Left ventricle myocardium superior (tissue), 1 donor: ENCODE measurements at places on chromosomes 16 and 17. TPM values are rescaled to one million over a fixed set of nuclear protein-coding genes. Genes with fewer than 3 reads are reported as not detected.

MEIOB gene
- not detected for total RNA-seq

TBC1D3B gene
- total RNA-seq, result 2.8 TPM

TUBD1 gene
- 6.6 TPM for total RNA-seq

RAB11FIP4 gene
- 15.8 TPM for total RNA-seq

DHRS7C gene
- 166 TPM for total RNA-seq

GGT6 gene
- 0.22 TPM for total RNA-seq

GRCh38 chr17:57516290-57517230 lies 228.5 kb downstream of the CCDC182 start:
- no peak for DNase-seq

- no peak for DNase-seq
Measured at GRCh38 chr16:88550246-88550661, 19.9 kb upstream of the ZC3H18 start.

- DNase-seq, result no peak
Measured at GRCh38 chr17:12438212-12438611, 227.5 kb upstream of the MYOCD start.

DNA sequence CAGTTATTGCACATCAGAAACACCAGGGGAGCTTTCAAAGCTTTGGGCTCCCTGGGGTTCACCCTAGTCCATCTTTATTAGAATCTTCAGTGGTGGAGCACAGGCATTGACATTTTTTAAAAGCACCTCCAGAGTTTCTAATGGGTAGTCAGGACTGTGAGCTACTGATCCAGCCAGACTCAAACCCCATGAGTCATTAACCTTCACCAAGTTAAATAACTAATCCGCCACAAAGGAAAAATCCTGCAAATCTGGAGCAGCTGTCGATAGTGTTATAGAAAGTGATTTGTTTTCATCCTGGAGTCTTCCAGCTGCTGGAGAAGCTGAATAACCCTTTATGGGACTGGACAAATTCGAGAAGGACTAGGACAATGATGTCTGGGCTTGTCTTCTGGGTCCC lies 93.2 kb upstream of the PIRT start:
- no peak for DNase-seq

DNA sequence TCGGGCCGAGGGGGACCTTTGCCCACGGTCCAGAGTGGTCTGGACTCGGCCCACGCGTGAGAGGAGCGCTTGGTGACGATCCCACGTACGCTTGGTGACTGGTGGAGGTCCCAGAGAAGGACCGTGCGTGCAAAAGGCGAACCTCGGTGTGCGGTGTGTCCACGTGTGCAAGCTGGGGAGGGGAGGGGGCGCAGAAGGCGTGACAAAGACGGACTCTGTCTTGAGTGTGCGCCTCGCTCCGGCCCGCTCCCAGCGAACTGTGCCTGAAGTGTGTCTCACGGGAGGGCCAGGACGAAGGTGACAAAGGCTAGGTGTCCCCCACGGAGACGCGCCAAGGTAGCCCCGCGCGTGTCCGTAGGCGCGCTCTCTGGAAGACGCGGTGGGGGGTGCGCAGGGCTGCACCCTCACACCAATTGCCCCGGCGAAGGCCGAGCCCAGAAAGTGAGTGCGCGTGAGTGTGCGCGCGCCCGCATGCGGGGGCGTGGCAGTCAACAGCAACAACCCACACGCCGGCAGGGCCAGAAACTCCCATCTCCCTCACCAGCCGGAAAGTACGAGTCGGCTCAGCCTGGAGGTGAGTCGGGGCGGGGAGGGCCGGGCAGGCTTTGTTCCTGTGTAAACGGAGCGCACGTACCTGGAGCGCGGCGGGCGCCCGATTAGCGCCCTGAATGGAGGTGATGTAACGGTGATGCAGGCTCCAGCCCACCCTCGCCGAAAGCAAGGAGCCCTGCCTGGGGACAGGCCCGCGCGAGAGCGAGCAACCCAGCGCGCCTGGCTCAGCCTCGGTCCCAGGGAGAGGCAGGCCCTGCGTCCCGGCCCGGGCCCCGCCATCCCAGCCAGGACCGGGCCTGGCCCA lies at the start of gene GPRC5C:
Gene GPRC5C, plus strand, starts transcription at position 521 of the 856 bp plus-strand sequence. CDS start 7,689 bp downstream, outside the sequence.
- DNase-seq, result peak; percentile 87

DNA sequence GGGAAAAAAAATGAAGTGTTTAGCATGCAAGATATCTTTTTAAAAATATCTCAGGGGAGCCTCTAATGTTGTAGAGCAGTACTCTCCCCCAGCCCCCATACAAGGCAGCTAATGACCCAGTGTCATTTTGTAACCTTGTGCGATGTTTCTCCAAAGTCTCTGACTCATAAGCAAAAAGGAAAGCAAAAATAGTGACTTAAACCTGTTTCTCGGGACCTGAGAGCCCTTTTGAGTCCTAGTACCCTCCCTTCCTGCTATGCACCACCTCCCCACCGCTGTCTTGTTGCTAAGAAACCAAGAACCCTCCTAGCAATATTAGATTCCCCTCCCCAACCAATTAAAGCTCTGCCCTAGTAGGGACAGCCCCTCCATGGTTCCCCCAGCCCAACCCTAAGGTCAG lies 2.8 kb downstream of the MYCBPAP start:
- DNase-seq, result no peak

GRCh38 chr17:81956607-81957589 lies 4.1 kb downstream of the NOTUM start:
- DNase-seq, result no peak

DNA sequence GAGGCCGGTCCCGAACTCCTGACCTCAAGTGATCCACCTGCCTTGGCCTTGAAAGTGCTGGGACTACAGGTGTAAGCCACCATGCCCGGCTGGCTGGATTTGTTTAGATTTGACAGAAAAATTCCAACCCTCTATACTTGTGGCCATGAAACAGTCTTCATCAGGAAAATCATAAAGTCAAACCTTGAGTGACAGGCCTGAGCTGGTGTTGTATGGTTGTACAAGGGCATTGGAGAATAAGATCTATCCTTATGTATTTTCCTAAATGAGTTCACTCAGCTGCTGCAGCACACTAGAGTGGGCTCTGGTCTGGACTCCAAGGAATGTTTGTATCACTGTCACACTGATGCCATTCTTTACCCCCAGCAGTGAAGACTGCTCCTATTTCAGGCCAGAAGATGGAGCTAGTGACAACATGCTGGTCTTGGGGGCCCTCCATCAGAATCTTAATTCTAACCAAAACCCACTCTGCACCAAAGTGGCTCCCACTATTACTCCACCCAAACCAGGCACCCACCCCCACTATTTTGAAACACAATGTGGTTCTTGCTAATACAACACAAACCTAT lies 27.4 kb downstream of the SNX11 start:
- no peak for DNase-seq

DNA sequence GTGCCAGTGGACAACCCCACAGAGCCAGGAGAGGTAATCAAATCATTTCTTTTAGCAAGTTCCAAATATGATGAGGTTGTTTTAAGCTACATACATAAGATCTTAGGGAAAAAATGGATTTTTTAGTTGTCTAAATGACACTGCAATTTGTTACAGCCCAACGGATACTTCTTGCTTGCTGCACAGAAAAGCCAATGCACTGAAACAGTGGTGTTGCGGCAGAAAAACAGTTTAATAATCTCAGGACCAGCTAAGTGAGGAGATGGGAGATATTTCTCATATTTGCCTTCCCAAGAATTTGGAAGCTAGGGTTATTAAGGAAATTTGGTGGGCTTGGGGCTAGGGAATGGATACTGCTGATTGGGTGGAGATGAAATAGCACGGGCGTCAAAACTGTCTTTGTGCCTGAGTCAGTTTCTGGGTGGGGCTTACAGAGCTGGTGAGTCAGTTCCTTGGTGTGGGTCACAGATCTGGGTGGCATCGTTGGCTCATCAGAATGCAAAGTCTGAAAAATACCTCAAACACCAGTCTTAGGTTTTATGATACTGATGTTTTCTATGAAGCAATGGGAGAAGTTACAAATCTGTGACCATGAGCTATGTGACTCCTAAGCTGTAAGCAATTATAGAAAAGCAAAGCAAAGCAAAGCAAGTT lies 255.4 kb downstream of the IRX3 start:
- DNase-seq, result no peak

GRCh38 chr16:20300312-20301097 lies 26.8 kb downstream of the GP2 start:
- DNase-seq, result no peak

DNA sequence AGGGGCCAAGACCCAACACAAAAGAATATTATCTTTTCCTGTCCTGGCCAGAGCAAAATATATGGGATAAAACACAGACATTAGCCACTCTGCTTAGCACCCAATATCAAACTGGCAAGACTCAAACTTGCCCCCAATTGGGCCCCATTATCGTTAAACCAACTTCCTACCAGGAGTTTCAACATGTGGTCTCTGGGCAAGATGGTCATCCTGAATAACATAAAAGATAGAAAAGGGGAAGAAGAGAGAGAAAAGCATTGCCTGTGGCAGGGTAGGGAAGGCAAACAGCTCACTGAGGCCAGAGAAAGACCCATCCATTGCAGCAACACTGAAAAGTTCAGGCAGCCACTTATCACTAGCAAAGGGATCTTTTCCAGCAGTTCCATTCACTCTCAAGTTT lies 502.1 kb downstream of the KIF2B start:
- no peak for DNase-seq

DNA sequence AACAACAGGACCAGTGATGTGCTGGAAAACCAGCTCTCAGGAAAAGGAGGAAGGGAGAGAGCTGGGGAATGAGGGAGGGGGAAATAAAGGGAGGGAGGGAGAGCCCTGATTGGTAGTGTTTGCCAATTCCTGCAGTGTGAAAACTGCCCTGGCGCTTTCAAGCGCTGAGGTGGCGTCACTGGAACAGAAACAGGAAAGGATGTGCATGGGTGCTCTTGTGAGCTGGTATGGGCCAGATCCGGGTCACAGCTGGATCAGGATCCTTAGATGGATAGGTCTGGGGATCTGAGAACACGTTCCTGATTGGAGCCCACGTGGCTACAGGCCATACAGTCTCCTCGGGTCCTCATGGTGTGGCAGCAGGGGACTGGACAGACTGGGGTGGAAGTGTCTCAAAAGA lies 16.7 kb upstream of the MLKL start:
- no peak for DNase-seq

GRCh38 chr16:6038941-6039645 lies 941.5 kb upstream of the EEF2KMT start:
- no peak for DNase-seq

DNA sequence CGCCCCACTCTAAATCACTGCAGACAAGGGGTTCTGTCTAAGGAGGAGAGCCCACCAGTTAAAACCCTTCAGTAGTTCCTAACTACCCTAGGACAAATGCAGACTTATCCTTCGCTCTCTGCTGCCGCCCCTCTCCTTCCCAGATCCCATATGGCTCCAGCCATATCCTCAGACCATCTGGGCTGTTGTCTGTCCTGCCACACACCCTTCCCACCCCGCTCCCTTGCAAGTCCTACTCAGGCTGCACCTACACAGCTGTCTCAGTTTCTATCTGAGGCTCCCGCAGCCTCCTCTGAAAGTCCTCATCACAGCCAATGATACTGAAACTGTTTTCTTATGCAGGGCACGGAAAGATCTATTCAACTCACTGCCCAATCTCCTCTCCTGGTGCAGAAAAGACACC lies 720 bp upstream of the BCKDK start:
- no peak for DNase-seq

GRCh38 chr16:54921206-54921824 lies 9.3 kb upstream of the IRX5 start:
- DNase-seq, result no peak

DNA sequence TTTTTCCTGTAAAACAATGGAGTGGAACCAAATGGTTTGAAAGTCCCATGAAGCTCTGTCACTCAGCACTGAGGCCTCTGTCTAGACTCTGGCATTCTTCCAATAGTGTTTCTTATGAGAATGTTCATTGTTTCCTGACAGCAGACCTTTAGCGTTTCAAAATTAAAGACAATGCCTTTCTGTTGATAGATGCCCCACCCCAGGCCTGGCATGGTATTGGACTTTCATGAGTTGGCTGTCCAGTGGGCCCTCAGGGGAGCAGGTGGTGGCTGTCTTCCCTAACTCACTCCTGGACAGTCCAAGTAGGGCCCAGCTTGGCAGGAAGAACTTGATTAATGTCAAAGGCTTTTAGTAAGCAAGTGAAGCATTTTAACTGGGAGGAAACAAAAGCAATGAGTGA lies 186.5 kb upstream of the CCL2 start:
- DNase-seq, result no peak

DNA sequence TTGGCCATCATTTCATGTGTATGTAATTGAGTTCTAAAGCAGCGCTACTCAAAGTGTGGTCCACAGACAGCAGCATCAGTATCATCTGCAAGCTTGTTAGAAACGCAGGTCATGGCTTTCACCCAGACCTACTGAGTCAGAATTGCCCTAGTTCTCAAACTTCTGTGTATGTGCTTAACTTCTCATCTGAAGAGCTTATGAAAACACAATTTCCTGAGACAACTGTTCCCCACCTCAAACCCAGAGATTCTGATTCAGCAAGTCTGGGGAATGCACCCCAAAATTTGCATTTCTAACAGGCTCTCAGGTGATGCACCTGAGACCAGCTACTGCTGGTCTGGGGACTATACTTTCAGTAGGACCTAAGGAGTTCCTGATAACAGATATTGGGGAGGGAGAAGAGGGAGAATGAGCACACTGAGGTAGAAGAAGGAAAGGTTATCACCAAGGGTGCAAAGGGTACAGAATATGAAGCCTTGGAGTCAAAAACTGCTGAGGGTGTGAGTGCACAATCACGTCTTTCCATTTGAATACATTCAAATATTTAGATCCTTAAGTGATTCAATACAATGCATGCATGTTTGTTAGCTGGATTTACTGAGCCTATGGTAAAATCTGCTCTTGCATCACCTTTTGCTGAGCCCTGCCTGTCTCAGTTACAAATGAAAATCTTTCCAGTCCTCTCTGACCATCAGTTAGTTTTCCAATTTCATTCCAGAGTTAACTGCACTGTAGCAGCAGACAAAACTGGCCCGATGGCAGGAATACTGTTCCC lies 29.2 kb upstream of the SKAP1 start:
- no peak for DNase-seq

GRCh38 chr16:71767060-71767900 lies 41.4 kb downstream of the AP1G1 start:
- no peak for DNase-seq
